Thymus (tissue), 14 donors: ENCODE measurements at places on chromosomes 16 and 17. TPM values are rescaled to one million over a fixed set of nuclear protein-coding genes. Genes with fewer than 3 reads are reported as not detected.
A peak's percentile ranks its signal among the peaks of the same experiment; 100 is the strongest.

- H3K27ac ChIP-seq, result no peak overlapping the region
- no peaks in the 10 kb centered on the region for H3K27me3 ChIP-seq
- H3K4me3 ChIP-seq, result no peak overlapping the region
- no peaks in the 10 kb centered on the region for H3K36me3 ChIP-seq
- H3K4me1 ChIP-seq, result no peaks in the 10 kb centered on the region
- no peak for DNase-seq
Measured at GRCh38 chr17:73045724-73046123, 46.8 kb downstream of the SLC39A11 start.

GRCh38 chr17:41835800-41836549 is at the start of gene NT5C3B:
NT5C3B (minus strand) TSS chr17:41836232; CDS start chr17:41836193, 39 bp downstream.
- no peak within 1 kb of the TSS for H3K27ac ChIP-seq
- no peak for DNase-seq
- peak within 1 kb of the TSS; percentile 67 for H3K4me3 ChIP-seq
- peaks cover 26% of the 10 kb centered on the region for H3K27me3 ChIP-seq
- peaks cover 3% of the 10 kb centered on the region for H3K4me1 ChIP-seq

VAT1L gene
- 0.24 TPM for total RNA-seq

TMC8 gene
- 28.6 TPM for total RNA-seq

DNA sequence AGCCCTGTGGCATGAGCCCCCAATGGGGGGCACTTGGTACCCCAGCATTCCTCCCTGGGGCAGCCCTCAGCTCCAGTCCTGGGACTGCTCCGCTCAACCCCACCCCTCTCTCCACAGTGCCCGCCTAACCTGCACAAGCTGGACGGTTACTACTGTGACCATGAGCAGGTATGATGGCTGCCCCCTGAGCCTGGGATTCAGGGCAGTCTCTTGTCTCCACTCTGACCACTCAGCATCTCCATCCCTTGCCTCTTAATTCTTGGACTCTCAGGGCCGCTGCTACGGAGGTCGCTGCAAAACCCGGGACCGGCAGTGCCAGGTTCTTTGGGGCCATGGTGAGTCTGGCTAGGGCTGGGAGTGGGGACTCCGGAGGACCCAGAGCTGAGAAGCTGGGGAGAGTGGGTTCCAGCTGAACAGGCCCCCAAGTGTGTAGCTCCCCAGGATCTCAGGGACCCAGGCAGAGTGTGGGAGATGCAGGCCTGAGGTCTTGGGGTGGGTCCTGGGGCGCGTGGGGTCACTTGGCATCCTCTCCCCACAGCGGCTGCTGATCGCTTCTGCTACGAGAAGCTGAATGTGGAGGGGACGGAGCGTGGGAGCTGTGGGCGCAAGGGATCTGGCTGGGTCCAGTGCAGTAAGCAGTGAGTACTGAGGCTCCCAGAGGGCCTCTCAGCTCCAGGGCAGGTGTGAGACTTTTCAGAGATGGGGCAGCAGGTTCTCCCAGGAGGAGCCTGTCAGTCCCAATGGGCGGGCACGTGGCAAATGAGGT is 18.0 kb downstream of the ADAM11 start:
- peaks cover 22% of the 10 kb centered on the region for H3K4me1 ChIP-seq
- no peak for DNase-seq
- no peaks in the 10 kb centered on the region for H3K27me3 ChIP-seq
- H3K27ac ChIP-seq, result no peak overlapping the region

GRCh38 chr17:10421211-10421610 is 539 bp downstream of the MYH8 start:
- no peaks in the 10 kb centered on the region for H3K36me3 ChIP-seq
- no peaks in the 10 kb centered on the region for H3K4me1 ChIP-seq
- no peak overlapping the region for H3K27ac ChIP-seq
- no peak overlapping the region for H3K4me3 ChIP-seq
- no peaks in the 10 kb centered on the region for H3K27me3 ChIP-seq

DNA sequence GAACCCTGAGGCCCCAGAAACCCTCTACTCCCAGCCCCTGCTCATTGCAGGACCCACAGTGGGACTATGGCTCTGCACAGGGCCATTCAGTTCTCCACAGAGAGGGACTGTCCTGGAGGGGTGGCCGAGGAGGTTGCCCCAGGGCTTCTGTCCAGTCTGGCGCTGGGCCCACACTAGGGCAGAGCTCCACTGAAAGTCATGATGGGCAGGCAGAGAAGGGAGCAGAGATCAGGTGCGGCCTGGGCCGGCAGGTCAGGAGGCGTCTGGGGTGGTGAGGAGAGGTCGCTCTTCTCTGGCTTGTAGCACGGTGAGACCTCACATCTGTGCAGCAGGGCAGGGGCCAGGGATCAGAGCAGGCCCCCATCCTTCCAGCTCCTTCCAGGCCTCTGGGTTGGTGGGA is 13.0 kb upstream of the PIK3R6 start:
- H3K4me3 ChIP-seq, result no peak overlapping the region
- no peak overlapping the region for H3K27ac ChIP-seq
- no peak for DNase-seq
- peaks cover 24% of the 10 kb centered on the region for H3K36me3 ChIP-seq
- H3K27me3 ChIP-seq, result no peaks in the 10 kb centered on the region

SOX15 gene
- total RNA-seq, result 0.94 TPM

MILR1 gene
- total RNA-seq, result 8.8 TPM

TEX14 gene
- 0.33 TPM for total RNA-seq

- no peak overlapping the region for H3K27ac ChIP-seq
- H3K36me3 ChIP-seq, result no peaks in the 10 kb centered on the region
- peaks cover 8% of the 10 kb centered on the region for H3K4me1 ChIP-seq
- DNase-seq, result no peak
Measured at GRCh38 chr17:19731626-19732025, 15.2 kb upstream of the SLC47A2 start.

CES3 gene
- 0.09 TPM for total RNA-seq

- H3K4me3 ChIP-seq, result no peak overlapping the region
- peaks cover 4% of the 10 kb centered on the region for H3K4me1 ChIP-seq
- no peak overlapping the region for H3K27ac ChIP-seq
- no peak for DNase-seq
- H3K27me3 ChIP-seq, result no peaks in the 10 kb centered on the region
- H3K36me3 ChIP-seq, result peaks cover 12% of the 10 kb centered on the region
Measured at GRCh38 chr16:75311383-75311938, 60.0 kb upstream of the BCAR1 start.

ACSM2A gene
- total RNA-seq, result 0.05 TPM

- H3K36me3 ChIP-seq, result peaks cover 13% of the 10 kb centered on the region
- DNase-seq, result no peak
- H3K4me1 ChIP-seq, result peaks cover 88% of the 10 kb centered on the region
Measured at GRCh38 chr16:89437251-89437987, 52.9 kb downstream of the ANKRD11 start.

DNA sequence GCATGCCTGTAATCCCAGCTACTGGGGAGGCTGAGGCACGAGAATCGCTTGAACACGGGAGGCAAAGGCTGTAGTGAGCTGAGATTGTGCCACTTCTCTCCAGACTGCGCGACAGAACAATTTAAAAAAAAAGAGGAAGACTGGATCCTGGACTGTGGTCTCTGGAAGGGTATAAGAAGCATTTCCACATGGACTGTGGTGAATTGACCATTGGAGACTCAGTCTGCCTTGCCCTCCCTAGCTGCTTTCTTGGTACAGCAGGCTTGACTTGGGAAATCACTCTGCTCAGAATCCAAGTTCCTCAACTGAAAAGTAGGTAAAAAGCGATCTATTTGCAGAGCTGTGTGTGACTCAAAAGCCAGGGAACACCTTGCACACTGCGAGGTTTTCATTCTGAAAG is 1.0 kb upstream of the MGRN1 start:
- H3K27ac ChIP-seq, result no peak overlapping the region
- DNase-seq, result no peak
- H3K27me3 ChIP-seq, result no peaks in the 10 kb centered on the region
- no peak overlapping the region for H3K4me3 ChIP-seq

DNA sequence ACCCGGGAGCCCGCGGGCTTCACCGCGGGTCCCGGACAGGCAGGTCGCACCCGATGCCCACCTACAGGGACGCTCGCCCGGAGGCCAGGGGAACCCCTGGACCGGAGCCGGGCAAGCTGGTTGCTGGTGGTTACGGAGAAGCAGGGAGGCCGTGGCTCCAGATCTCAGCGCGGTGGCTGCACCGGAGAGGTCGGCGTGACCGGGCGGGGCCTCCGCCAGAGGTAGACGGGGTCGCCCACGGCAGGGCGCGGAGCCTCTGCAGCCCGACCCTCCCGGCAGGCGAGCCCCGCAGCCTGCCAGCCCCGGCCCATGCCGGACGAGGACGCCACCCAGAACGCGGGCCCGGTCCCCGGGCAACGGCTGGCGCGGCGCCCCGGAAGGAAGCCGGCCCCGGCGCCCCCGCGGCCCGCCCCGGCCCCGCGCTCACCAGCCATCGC is 341 bp downstream of the PCYT2 start:
- DNase-seq, result no peak
- peak overlapping the region; percentile 62 for H3K4me3 ChIP-seq
- peaks cover 54% of the 10 kb centered on the region for H3K36me3 ChIP-seq
- peaks cover 11% of the 10 kb centered on the region for H3K4me1 ChIP-seq
- H3K27ac ChIP-seq, result no peak overlapping the region

LRRC46 gene
- total RNA-seq, result 0.19 TPM

GRCh38 chr17:77473615-77474226 is 333.0 kb downstream of the SEC14L1 start:
- H3K27me3 ChIP-seq, result no peaks in the 10 kb centered on the region
- peaks cover 66% of the 10 kb centered on the region for H3K4me1 ChIP-seq
- H3K36me3 ChIP-seq, result peaks cover 96% of the 10 kb centered on the region
- no peak overlapping the region for H3K4me3 ChIP-seq

GFAP gene
- 0.19 TPM for total RNA-seq

- no peaks in the 10 kb centered on the region for H3K4me1 ChIP-seq
- no peaks in the 10 kb centered on the region for H3K36me3 ChIP-seq
- no peak for DNase-seq
- no peak overlapping the region for H3K4me3 ChIP-seq
- no peaks in the 10 kb centered on the region for H3K27me3 ChIP-seq
Measured at GRCh38 chr17:9162275-9162985, 141.1 kb downstream of the NTN1 start.

FOXL1 gene
- total RNA-seq, result 0.19 TPM

SCNN1B gene
- 0.28 TPM for total RNA-seq

DNA sequence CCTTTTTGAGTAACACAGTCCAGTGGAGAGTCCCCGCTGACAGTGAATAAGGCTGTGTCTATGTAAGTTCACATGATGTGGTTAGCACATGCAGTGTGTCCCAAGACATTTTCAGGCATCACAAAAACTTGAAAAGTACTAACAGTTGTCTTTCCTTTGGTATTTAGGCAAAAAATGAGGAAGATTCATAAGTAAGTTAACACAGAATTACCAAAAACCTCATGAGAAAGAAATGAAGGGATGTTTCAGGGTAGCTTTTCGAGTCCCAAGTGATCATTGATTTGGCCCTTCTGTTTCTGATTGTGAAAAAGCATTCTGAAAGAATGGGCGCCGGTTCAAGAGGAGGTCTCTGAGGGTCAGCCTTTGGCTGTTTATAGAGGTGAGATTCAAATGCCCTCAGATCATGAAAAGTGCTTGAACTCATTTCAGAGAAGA is 529 bp upstream of the ASPA start:
- no peaks in the 10 kb centered on the region for H3K27me3 ChIP-seq
- no peaks in the 10 kb centered on the region for H3K4me1 ChIP-seq
- H3K36me3 ChIP-seq, result no peaks in the 10 kb centered on the region
- no peak overlapping the region for H3K27ac ChIP-seq
- DNase-seq, result no peak

- H3K27me3 ChIP-seq, result no peaks in the 10 kb centered on the region
- no peak overlapping the region for H3K4me3 ChIP-seq
- no peak overlapping the region for H3K27ac ChIP-seq
Measured at GRCh38 chr17:15238057-15238456, 27.1 kb downstream of the PMP22 start.

GRCh38 chr17:11340803-11341202 is 99.8 kb downstream of the SHISA6 start:
- no peaks in the 10 kb centered on the region for H3K4me1 ChIP-seq
- DNase-seq, result no peak
- H3K27ac ChIP-seq, result no peak overlapping the region
- no peak overlapping the region for H3K4me3 ChIP-seq
- no peaks in the 10 kb centered on the region for H3K36me3 ChIP-seq
- no peaks in the 10 kb centered on the region for H3K27me3 ChIP-seq

OR1D2 gene
- not detected for total RNA-seq

APOBR gene
- 1.3 TPM for total RNA-seq

DNA sequence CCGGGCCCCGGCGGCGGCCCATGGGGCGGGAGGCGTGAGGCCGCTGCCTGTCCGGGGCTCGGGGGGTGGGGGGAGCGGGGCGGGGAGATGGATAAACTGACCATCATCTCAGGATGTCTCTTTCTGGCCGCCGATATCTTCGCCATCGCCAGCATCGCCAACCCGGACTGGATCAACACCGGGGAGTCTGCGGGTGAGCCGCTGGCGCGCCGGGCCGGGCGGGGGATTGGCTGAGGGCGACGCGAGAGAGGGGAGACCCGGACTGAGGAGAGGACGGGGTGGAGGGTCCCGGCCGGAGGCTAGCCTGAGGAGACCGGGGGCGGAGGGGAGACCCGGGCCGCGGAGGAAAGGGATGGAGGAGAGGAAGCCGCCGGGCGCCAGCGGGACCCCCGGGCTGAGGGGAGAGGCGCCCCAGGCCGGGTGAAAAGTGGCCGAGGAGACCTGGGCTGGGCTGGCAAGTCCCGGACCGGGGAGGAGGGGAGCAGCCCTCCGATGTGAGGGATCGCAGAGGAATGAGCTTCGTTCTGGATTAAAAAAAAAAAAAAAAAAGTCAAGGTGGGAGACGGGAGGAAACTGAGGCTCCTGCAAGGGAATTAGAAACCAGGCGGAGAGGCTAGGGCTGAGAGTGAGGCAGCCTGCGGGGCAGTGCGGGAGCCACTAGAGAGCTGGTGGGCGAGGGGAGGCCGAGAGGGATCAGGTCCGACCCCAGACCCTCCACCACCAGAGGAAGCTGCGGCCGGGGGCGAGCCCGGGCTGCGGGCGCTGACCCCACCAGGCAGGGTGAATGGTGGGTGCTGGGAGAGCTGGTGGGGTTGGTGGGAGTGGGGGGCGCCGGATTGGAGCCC is 526 bp downstream of the MOSMO start:
- H3K36me3 ChIP-seq, result no peaks in the 10 kb centered on the region
- H3K27me3 ChIP-seq, result peaks cover 19% of the 10 kb centered on the region
- no peak for DNase-seq

- H3K4me3 ChIP-seq, result no peak overlapping the region
- H3K27me3 ChIP-seq, result peaks cover 4% of the 10 kb centered on the region
- peaks cover 19% of the 10 kb centered on the region for H3K36me3 ChIP-seq
- H3K4me1 ChIP-seq, result peaks cover 35% of the 10 kb centered on the region
- DNase-seq, result no peak
Measured at GRCh38 chr16:30470632-30470995, 1.9 kb upstream of the ITGAL start.

DNASE1L2 gene
- total RNA-seq, result 0.99 TPM

DNA sequence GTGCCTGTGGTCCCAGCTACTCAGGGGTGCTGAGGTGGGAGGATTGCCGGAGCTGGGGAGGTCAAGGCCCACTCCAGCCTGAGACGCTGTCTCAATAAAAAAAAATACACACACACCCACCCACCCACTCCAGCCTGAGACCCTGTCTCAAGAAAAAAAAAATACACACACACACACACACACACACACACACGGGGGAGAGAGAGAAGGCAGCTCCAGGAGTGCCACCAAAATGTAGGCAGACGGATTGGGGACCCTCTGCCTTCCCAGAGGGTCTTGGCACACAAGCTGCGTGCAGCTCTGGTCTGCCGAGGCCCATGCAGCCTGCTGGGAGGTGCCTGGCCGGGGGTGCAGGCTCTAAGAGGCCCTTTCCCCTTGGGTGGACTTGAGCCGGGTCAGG is 5.9 kb upstream of the NUDT16L1 start:
- peaks cover 72% of the 10 kb centered on the region for H3K36me3 ChIP-seq
- H3K4me3 ChIP-seq, result no peak overlapping the region
- H3K27me3 ChIP-seq, result no peaks in the 10 kb centered on the region
